Neural crest cell (in vitro differentiated cells): ENCODE measurements at places on chromosomes 7 and 10.

- DNase-seq, result no peak
Measured at GRCh38 chr10:86950349-86950748, 7.1 kb downstream of the MMRN2 start.

GRCh38 chr7:98735801-98736200 lies 118.7 kb downstream of the NPTX2 start:
- DNase-seq, result no peak

- no peak for DNase-seq
Measured at GRCh38 chr10:116055252-116055916, 217.6 kb downstream of the GFRA1 start.

DNA sequence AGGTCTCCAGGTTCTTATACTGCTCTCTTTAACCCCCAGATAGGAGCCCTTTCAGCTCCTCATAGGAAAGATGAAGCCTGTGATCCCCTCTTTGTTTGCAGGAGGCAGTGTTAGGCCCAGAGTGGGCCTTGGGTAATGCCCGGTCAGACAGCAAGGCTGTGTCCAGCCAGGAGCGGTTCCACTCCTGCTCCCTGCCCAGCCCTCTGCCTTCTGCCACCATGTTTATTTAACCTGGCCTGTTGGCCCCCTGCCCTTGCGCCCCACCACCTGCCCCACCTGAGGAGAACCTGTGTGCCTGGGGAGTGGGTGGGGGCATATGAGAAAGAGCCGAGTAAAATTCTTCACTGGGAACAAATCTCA lies 24.3 kb downstream of the CDH23 start:
- DNase-seq, result no peak

DNA sequence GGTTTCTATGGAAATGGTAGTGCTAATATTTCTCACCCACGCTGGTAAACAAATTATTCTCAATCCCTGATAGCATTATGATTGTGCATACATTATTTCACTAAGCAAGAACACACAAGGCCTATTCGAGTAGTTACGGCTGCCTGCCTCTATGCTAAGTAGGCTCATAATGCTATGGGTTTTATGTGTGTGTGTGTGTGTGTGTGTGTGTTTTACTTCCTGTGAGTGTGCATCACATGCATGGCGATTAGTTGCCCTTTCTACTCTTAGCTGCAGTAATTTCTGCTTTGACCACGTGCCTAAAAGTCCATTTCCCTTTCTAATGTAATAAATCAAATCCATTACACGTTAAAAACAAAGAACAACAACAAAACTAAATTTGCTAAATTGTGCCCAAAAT lies 117.0 kb downstream of the CHCHD3 start:
- DNase-seq, result no peak

- DNase-seq, result no peak
Measured at GRCh38 chr7:90262438-90262837, 17.5 kb downstream of the CFAP69 start.

GRCh38 chr7:25493805-25494366 lies 265.6 kb upstream of the NPVF start:
- DNase-seq, result no peak

DNA sequence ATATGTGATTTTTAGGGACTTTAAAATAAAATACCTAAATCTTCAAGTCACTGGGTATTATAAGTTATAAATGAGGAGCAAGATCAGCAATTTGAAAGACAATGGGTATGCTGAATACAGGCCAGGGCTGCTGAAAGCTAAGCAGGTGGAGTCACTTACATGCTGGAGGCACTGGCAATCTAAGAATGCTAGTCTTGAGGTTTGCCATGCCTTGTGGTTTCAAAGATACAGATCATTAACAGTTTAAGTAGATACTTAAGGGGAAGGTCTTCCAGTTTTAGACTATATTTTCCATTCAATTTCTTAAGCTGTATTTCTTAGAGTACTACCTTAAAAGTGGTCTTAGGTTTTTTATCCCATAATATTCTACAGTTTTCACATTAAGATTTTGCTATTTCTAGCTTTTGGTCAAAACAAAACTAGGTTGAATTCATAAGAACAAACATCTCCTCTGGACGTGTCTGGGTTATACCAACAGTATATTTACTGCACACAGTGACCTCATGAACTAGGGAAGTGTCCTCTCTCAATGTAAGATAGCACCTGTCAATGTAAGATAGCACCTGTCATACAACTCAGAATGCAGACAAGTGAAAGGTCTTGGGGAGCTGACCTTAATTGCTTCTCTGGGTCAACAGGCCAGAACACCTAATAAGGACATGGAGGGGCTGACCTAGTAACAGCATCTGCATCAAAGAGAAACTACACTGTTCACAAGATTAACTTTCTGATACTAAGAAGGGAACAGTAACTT lies 2.0 kb downstream of the SRI start:
- DNase-seq, result no peak

DNA sequence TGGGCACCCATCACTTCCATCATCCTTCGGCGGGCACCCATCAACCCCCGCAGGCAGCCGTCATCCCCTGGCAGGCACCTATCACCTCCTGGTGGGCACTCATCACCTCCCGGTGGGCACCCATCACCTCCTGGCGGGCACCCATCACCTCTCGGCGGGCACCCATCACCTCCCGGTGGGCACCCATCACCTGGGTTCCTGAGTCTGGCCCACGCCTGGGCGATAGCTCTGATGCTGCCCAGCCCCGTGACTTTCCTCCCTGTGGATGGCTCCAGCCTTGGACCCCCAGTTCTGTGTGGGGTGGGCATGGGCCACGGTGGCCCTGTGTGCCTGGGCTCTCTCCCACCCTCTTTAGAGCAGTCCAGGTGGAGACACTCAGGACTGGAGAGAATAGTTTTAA lies 29.0 kb downstream of the PFKFB3 start:
- DNase-seq, result no peak

DNA sequence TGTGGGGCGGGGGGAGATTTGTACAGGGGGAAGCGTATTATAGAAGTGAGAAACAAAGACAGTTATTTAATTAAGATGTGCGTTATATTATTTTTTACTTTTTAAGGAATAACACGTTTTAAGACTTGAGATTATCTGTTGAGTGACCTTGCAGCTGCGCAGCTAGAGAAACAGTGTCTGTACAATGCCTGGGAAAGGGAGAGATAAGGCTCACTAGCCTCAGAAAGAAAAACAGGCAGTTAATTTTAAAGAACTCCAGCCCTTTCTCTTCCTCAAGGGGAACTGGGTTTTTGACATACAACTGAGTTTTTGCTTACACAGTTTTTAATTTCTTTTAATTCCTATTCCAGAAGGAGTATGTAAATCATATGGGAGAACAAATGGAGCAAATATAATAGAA lies 50.7 kb downstream of the LMBR1 start:
- no peak for DNase-seq

DNA sequence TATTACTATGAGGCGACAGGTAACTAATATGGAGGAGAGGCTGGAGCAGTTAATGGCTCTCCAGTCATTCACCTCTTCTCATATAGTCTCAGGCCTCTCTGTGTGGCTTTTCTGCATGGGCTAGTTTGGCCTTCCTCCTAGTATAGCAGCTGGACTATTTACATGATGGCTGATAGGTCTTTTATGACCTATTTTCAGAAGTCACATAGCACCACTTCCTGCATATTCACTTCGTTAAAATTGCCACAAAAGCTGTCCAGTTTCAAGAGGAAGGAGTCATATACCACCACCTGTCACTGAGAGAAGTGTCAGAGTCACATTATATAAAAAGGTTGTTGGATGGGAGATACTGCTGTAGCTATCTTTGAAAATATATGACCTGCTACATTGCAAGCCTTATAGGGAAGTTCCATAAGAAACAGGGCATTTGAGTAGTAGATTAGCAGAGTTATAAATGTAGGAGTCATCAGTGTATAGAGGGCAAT lies 8.0 kb upstream of the DMTF1 start:
- DNase-seq, result no peak

DNA sequence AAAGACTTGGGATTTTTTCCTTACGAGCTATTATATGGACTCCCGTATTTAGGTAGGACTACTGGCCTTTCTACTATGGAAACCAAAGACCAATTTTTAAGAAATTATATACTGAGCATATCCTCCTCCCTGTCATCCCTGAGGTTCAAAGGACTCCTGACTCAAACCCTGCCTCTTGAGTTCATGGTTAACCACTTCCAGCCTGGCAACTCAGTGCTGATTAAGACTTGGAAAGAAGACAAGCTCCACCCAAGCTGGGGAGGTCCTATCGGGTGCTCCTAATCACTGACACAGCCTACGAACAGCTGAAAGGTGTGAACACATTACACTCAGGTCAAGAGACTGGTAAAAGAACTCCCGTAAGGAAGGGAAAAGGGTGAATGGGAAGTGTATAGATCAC lies 66.8 kb downstream of the LYZL2 start:
- no peak for DNase-seq

GRCh38 chr10:117005527-117006055 lies 604 bp upstream of the SHTN1 start:
- DNase-seq, result peak; percentile 11

- DNase-seq, result no peak
Measured at GRCh38 chr10:110747609-110748464, 103.7 kb downstream of the RBM20 start.

DNA sequence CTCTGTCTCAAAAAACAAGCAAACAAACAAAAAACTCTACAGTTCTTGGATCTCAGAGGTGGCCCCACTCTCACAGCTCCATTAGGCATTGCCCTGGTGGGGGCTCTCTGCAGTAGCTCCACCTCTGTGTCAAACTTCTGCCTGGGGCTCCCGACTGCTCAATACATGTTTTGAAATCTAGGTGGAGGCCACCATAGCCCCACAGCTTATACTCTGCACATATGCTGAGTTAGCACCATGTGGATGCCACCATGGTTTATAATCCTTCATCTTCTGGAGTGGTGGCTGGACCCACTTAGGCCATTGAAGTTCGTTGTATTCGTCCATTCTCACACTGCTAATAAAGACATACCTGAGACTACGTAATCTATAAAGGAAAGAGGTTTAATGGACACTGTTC lies 78.4 kb downstream of the SEPTIN14 start:
- DNase-seq, result no peak
